CD4-positive, alpha-beta T cell (primary cell): ENCODE measurements at places on chromosomes 12 and 14.
A peak's percentile ranks its signal among the peaks of the same experiment; 100 is the strongest.

DNA sequence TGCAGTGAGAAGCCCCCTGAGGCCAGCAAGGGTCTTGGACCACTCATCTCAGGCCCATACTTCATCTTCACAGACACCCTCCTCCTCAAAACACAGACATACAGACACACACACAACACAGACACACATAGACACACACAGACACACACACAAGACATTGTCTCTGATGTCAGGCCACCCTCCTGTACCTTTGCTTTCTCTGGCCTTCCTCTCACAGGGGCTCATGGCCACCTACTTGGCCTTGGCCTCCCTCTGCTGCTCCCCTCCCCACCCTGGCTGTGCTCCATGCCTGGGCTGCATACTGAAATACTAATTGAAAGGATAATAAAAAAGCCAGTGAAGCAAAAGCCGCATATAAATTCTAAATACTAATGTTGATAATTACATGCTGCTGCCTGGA is 1.6 kb upstream of the SYNDIG1L start:
- no peak for DNase-seq

DNA sequence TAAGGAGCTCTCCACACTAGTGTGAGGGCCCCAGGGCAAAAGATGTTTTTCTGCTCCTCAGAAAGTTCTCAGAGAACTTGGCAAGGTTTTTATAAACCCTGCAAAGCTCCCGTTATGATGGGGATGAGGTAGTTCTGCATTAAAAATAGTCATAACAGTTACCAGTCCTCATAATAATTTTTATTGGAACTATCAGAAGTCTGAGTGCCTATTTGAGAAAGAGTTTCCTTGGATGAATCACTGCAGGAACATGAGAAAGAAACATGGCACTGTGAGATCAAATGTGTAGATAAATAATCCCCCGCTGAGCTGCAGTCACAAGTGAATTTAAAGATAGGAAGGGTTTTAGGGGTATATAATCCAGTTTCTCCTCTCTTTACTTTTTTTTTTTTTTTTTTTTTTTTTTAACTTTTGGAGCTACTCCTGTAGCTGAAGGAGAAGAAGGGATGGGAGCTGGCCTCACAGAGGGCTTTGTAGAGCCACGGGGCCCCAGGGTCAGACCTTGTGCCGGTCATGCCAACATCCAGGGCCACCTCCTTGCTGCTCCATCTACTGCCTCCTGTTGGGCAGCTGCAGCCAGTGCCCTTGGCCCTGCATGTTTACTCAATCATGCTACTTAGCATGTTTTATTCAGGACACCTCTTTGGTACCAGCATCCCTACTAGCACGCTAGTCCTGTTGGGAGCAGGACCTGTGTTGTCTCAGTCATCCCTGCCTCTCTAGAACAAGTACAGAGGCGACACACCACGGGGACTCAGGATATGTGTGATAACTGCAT is 39.5 kb downstream of the EVL start:
- DNase-seq = no peak

DNA sequence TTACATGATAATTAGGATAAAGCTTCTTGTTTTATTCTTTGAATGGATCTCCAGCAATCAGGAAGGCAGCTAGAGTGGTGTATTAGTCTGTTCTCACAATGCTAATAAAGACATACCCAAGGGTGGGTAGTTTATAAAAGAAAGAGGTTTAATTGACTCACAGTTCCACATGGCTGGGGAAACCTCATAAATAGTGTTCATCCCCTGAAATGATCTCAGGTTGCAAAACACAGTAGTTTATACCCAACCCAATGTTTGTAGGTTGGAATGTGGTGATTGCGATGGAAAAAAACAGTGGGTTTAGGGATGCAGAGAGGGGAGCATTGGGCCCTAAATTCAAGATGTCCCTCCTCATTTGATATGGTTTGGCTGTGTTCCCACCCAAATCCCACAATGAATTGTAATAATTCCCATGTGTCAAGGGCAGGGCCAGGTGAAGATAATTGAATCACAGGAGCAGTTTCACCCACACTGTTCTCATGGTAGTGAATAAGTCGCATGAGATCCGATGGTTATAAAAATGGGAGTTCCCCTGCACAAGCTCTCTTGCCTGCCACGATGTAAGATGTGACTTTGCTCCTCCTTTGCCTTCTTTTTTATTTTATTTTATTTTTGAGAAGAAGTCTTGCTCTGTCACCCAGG is 11.5 kb downstream of the MUCL1 start:
- DNase-seq = no peak

DNA sequence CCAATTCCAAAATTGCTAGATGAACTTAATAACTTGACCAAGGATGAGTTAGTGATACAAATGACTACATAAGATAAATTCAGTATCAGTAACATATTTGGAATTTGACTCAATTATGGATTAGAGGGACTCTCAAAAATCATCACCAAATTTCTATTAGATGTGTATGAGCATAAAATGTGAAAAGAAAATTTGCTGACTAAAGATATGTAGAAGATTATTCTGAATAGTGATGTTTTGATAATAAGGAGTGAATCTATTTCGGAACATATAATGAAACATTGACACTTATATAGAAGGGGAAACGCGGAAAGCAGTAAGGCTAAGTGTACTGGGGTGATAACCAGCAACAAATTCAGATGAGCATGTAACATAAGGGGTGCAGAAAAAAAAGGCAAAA is 177.3 kb downstream of the DERA start:
- DNase-seq = no peak

DNA sequence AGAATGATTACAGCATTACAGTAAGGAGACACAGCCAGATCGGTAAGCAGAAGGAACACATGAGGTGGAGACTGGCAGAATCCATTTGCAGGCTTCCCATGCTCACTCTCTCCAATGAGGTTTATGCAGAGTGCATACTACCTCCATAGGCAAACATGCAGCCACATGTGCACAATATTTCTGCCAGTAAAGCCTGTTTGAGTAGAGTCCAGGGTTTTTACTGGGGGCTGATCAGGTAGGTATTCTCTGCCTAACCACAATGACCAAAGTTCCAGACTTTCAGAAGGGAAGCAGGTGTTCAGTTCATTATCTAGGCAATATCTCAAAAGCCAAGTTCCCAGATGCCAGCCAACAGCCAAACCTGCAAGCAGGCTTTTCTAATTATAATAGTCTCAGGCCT is 31.1 kb downstream of the INTS13 start:
- DNase-seq = no peak

- no peak for DNase-seq
Measured at GRCh38 chr14:43140453-43140852, 1366.6 kb downstream of the FSCB start.

- no peak for DNase-seq
Measured at GRCh38 chr12:42240131-42240750, 2.2 kb upstream of the YAF2 start.

- no peak for DNase-seq
Measured at GRCh38 chr12:83434600-83434999, 747.9 kb downstream of the TMTC2 start.

GRCh38 chr14:51848120-51848519 is 12.3 kb upstream of the GNG2 start:
- DNase-seq = no peak

- no peak for DNase-seq
Measured at GRCh38 chr14:22798528-22798927, 16.7 kb downstream of the SLC7A7 start.

- peak; percentile 96 for DNase-seq
Measured at GRCh38 chr12:124466216-124467128, 100.9 kb downstream of the NCOR2 start.
